Fibroblast of skin of back (primary cell): ENCODE measurements at places on chromosomes 4 and X.

DNA sequence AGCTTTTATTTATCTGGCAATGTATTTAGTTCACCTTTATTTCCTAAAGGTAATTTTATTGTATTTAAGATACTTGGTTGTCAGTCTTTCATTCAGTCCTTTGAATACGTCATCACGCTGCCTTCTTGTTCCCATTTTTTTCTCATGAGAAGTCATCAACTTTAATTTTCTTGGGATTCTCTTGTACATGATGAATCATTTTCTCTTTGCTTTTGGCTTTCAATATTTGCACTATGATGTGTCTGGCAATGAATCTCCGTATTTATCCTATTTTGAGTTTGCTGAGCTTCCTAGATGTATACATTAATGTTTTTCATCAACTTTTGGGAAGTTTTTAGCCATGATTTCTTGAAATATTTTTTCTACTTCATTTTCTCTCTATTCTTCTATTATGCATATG is 28.4 kb downstream of the CLDN2 start:
- DNase-seq: peak; percentile 16

- DNase-seq: no peak
Observed at GRCh38 chr4:59068722-59069418, 1958.7 kb upstream of the IGFBP7 start.

DNA sequence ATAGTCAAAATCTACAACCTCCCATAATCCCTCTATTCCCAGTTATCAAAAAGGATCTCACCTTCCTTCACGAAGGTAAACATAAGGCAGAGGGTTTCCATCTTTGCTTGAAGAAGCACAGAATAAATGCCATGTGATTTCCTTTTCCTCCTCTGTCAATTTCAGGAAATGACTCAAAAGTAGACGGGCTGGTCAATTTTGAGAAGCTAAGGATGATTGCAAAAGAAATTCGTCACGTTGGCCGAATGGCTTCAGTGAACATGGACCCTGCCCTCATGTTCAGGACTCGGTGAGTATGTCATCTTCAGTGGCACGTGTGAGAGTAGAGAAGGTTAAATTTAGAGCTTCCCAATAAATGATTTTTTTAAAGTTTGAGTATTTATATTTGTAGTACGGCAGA is 240.2 kb downstream of the RAPGEF2 start:
- no peak for DNase-seq

- peak; percentile 68 for DNase-seq
Observed at GRCh38 chr4:158624889-158625478, 46.7 kb downstream of the C4orf46 start.

DNA sequence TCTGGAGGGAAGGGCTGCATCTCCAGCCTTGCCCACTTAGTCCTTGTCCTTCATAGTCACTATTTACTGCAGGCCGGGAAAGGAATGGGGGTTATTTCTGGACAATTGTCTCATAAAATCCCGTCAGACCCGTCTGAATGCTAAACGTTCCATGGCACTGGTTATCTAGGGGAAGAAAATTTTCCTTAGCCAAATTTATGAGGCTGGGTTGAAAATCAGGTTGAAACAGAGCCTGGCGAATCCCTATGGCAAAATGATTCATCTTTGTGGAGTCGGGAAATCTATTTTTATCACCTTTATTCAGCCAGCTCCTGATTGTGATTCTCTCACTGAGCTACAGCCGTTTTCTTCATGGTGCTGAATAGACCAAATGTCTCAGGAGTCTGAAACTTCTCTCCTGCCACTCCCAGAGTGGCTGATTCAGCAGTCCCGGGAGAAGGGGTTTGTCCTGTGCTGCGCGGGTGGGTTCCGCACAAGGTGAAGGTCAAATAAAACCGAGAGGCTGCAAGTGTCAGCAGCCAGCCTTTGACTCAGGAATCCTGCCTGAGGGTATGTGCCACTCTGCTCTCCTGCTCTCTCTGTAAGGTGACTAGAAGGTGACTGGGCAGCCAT is 1.0 kb downstream of the LIMCH1 start:
- DNase-seq: no peak

DNA sequence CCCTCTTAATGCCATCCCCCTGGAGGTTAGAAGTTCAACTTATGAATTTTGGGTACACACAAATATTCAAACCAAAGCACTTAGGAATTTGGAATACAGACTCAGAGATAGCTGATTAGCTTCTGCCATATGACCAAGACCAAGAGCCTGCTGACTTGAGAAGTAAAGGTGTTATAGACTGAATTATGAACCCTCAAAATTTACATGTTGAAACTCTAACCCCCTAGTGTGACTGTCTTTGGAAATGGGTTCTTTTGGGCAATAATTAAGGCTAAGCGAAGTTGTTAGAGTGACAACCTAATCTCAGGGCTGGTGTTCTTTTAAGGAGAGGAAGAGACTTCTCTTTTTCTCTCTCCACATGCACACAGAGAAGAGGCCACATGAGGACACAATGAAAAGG is 151.2 kb downstream of the COX18 start:
- DNase-seq: no peak

DNA sequence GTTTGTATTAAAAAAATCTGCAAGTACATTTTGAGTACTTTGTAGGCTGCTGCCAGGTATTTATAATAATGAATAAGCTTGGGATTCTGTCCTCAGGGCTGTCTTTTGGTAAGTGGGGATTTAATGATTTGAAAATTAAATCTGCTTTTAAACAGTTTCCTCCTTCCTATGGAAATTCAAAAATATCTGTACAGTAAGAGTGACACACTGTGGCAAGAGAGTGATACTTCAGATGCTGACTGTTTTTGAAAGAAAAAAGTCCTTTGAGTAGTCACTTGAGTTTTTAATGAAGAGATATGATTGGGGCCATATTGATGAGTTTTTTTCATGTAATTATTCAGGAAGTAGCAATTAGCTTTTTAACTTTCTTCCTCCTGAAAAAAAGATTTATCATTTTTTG is 49.2 kb downstream of the SMARCAD1 start:
- DNase-seq: no peak

- no peak for DNase-seq
Observed at GRCh38 chr4:26104056-26104685, 190.2 kb downstream of the SMIM20 start.

- no peak for DNase-seq
Observed at GRCh38 chrX:153657161-153657560, 10.2 kb downstream of the DUSP9 start.

DNA sequence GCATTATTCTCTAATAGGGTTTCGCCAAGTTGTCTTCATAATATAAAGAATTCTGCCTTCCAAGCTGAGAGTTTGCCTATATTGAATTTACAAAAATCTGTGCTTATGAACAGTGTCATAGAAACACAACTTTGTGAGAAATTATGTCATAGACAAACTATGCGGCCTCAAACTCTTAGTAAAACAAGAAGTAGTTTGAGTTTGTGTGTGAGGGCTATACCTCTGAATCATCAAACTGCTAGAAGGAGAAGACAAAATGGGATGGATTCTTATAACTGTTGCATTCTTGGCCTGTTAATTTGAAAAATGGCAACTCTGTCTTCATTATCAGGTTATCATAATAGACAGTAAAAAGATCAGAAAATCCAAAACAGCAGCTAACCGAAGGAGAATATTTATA is 46.1 kb upstream of the NAP1L5 start:
- peak; percentile 95 for DNase-seq

DNA sequence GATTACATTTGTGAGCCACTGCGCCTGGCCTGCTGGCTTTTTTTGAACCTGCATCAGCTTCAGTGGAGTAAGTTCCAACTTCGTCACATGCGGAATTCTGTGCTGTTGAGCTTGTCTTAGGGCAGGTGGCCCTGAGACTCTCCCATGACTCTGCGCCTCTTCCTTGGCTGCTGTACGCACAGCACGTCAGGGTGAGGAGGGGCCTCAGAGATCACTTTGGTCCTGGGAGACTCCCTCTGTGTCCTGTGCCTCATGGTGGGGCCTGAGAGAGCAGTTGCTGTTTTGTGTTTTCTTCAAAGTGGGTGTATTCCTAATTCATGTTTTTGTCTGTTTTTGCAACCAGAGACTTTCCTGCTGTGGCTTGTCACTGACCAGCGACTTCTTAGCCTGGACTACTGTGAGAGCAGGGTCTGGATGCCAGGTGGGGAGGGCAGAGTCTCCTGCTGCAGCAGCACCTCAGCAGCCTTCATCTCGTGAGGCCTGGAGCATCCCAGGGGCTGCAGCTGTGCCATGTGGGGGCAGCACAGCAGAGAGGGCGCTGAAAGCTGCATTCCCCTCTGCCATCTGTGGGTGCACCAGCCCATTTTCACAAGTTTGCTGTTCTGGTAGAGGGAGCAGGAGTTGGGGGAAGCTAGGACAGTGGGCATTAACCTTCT is 107.8 kb downstream of the TNIP2 start:
- no peak for DNase-seq

- no peak for DNase-seq
Observed at GRCh38 chr4:16710198-16710597, 188.2 kb downstream of the LDB2 start.

GRCh38 chrX:77691916-77692315 is 94.1 kb downstream of the ATRX start:
- no peak for DNase-seq

DNA sequence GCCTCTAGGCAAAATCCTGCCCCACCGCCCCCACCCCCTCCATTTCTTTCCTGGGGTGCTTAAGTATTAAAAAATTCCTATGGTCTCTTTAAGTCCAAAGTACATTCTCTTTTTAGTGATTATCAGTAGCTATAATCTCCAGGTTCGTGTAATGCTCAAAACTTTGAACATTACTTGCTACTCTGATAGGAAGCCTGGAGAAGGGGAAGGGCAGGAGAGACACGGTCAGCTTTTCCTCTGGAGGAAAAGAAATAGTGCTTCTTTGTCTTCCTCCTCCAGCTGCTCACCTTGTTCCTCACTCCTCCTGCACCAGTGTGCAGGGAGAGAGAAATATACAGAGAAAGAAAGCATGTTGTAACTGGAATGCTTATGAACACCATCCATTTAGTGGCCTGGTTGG is 80.4 kb downstream of the PPP1R2C start:
- no peak for DNase-seq

GRCh38 chr4:75065909-75066308 is 133.0 kb downstream of the PARM1 start:
- no peak for DNase-seq

DNA sequence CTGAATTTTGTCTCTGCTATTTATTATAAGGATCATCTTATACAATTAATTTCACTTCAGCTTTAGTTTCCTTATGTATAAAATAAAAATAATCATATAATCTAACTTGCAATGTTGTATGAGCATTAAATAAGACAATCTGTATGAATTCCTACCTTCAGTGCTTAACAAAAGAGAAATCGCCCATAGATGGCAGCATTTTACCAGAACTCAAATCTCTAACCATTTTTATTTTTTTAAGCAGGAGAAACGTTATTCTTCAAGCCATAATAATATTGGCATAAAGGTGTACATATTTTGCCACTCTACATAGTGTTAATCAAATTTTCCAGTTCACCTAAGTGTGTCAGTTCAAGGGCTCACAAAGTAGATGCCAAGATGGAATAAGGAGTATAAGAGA is 78.8 kb downstream of the TMEM47 start:
- DNase-seq: peak; percentile 49

DNA sequence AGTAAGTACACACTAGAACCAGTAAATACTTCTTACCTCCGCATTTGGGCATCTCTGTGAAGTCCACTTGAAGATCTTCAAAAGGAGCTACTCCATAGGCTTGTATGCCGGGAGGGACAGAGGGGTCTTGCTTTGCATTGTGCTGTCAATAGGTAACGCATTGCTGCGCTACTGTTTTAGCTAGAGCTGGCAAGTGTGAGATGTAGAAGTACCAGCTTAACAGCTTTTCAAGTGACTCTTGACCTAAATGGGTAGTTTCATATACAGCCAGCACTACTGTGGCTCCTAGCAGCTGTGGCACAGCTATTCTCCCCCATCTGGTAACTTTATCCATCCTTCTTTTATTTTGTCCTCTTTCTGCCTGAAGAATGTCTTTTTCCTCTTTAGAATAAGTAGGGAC is 205.3 kb upstream of the KLF8 start:
- no peak for DNase-seq

- no peak for DNase-seq
Observed at GRCh38 chr4:168849997-168850396, 160.1 kb downstream of the CBR4 start.

- peak; percentile 55 for DNase-seq
Observed at GRCh38 chr4:70183168-70183939, 12.2 kb upstream of the ODAM start.

- DNase-seq: no peak
Observed at GRCh38 chrX:153884590-153884989, 1.4 kb downstream of the L1CAM start.

- DNase-seq: no peak
Observed at GRCh38 chr4:100696531-100696930, 178.7 kb upstream of the EMCN start.

- DNase-seq: no peak
Observed at GRCh38 chr4:78667325-78667724, 108.8 kb upstream of the BMP2K start.

DNA sequence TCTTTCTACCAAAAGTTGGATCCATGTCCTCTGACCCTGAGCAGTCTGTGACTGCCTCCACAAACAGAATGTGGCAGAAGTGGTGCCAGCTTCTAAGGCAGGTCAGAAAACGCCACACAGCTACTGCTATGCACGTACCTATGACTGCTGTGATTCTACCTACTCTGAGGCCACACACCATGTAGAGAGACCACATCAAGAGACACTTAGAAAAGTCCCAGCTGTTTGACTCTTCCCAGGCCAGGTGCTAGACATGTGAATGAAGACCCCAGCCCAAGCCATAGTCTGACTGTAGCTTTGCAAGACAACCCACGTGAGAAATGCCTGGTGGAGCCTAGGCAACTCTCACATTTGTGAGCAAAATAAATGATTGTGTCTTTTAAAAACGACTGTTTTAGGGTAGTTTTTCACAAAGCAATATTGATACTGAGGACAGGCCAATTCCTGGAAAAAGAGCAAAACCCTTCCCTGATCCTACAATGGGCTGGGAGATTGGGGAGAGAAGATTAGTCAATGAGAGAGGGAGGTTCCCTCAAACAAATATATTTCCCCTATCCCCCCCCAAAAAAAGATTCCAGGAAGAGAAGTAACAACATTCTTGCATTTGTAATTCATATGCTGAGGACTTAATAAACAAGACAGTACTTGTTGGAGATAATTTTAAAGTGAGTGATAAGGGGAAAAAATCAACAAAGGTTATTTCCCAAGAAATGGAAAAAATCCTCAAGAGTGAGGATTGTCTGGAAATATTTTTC is 33.3 kb downstream of the FRYL start:
- no peak for DNase-seq

DNA sequence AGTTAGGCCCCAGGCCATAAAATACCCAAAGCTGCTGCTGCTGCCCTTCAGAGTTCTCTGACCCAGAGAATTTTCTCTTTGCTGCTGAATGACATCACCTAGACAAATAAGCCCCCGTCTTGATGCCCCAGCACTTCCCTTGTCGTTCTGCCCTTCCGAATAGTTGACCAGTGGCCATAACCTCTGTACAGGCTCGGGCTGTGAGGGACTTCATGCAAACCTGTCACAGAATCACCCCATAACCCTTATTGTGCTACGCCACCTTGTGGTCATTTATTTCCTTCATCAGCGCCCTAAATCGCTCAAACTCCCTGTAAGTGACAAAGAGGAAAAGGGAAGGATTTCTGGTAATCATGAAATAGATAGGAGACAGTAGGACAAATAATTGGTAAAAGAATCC is 18.8 kb downstream of the SPACA5 start:
- peak; percentile 53 for DNase-seq
